Naive thymus-derived CD8-positive, alpha-beta T cell (primary cell): ENCODE measurements at places on chromosomes 7 and 10. TPM values are rescaled to one million over a fixed set of nuclear protein-coding genes. Genes with fewer than 3 reads are reported as not detected.

The SPDYE8 gene
- total RNA-seq, result not detected

The LRRC4 gene
- total RNA-seq, result not detected

DNA sequence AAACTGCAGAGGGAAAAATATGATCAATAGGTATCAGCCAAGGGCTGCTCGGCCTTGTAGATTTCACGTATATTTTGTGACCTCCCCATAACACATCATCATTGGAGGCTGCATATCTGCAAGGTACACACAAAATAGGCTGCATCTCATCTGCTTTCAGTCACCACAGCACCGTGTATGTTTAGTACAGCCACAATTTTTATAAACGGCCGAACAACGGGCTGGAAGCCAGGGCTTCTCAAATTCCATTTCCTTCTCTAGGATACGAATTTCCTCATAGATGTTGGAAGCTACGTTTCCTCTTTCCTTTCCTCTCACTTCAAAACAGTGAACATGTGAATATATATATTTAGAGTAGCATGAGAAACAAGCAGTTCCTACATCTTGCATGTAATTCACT, 20.2 kb upstream of the FOXK1 start:
- DNase-seq, result no peak

DNA sequence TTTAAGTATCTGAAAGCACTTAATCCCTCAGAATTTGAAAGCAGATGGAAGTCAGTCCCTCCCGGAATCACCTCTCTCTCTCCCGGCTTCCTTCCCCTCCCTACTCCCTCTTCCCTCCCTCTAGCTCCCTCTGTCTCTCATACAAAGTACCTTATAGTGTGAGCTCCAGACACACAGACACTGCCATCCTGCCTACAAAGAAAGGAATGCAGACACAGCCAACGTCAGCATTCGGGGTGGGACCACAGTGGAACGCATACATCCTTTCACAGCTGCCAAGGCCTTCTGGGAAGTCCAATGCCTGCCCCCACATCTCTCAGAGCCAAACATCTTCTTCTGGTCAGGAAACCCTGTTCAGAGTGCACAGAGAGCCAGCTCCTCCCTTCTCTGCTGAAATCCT, 9.3 kb downstream of the NOD1 start:
- DNase-seq, result no peak

GRCh38 chr7:2193575-2194305, 39.0 kb downstream of the MAD1L1 start:
- DNase-seq, result no peak

DNA sequence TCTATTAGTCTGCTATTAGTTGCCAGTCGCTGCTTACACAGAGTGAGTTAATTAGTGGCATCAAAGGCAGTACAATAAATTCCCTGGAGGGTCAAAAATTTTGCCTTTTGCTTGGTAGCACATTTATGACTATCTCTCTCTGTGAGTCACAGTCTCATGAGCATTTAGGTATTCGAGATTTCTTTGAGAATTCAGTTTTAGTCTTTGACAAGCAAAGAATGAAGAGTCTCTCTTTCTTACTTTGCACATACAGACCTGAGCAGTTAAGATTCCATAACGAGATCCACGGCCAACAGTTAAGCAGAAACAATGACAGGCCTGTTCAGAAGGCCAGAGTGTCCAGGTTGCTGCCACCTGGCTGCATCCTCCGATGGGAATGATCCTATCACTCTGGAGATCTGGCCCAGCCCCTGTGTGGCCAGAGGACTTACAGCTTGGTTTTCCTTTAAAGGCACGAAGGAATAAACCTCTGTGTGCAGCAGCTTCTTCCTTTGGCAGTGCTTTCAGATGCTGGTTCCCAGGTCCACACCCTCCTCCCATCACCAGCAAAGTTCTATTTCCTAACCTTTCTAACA, 80.6 kb downstream of the GLI3 start:
- no peak for DNase-seq

- no peak for DNase-seq
Observed at GRCh38 chr7:98133621-98134303, 27.1 kb downstream of the LMTK2 start.

The FAM237B gene
- total RNA-seq, result not detected

GRCh38 chr7:21886396-21886795, 59.3 kb downstream of the CDCA7L start:
- no peak for DNase-seq

DNA sequence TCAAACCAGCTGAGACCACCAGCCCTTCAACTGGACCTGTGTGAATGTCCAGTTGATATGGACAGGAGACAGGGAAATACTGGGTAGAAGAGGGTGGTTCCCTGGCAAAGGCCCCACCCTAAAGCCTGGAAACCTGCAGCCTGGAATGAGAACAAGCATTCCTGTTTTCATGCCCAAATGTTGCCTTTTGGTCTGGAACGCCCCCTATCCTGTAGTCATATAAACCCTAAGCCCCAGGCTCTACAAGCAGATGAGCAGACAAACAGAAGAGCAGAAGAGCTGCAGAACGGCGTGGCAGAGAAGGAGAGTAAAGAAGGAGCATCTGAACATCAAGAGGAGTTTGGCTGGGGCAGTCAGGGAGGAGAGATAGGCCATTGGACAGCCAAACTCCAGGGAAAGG, 38.4 kb downstream of the SYPL1 start:
- no peak for DNase-seq

The ATP6V0E2 gene
- total RNA-seq, result 90.5 TPM

- DNase-seq, result peak; percentile 48
Observed at GRCh38 chr10:124168991-124169802, 75.8 kb upstream of the CHST15 start.

GRCh38 chr10:75861582-75861981, 430.2 kb downstream of the LRMDA start:
- DNase-seq, result no peak

- DNase-seq, result no peak
Observed at GRCh38 chr7:31475368-31475767, 38.5 kb upstream of the ITPRID1 start.

GRCh38 chr7:10708447-10708846, 265.2 kb upstream of the PHF14 start:
- no peak for DNase-seq

- no peak for DNase-seq
Observed at GRCh38 chr10:47095211-47095610, 184.0 kb downstream of the PTPN20 start.

GRCh38 chr7:25028370-25029021, 48.5 kb upstream of the OSBPL3 start:
- peak; percentile 58 for DNase-seq

DNA sequence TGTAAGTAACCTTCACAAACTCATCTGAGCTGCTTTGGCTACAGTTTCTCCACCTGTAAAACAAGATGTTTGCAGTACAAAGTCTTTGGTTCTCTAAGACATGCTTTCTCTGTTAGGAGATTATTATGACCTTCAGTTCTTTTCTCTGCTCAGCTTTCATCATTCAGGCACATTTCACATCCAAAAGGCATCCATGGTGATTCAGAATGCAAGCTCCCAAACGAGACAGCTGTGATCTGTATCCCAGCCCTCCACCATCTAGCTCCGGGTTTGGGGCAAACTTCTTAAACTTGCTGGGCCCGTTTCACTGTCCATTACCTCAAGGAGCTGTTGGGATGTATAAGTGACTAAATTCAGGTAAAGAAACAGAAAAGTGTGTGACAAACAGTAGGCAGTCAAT, 95.8 kb upstream of the COL1A2 start:
- no peak for DNase-seq

GRCh38 chr7:23981314-23981713, 271.3 kb downstream of the STK31 start:
- DNase-seq, result no peak

The UPK3B gene
- 7.3 TPM for total RNA-seq
